ENCODE measurements at places on chromosomes 6 and 20.

- no peak for DNase-seq
These were observed 175.1 kb downstream of the JARID2 start for GRCh38 chr6:15420959-15421438.

- DNase-seq: peak; percentile 75
These were observed 32.0 kb downstream of the ARHGAP40 start for GRCh38 chr20:38633577-38634093.

DNA sequence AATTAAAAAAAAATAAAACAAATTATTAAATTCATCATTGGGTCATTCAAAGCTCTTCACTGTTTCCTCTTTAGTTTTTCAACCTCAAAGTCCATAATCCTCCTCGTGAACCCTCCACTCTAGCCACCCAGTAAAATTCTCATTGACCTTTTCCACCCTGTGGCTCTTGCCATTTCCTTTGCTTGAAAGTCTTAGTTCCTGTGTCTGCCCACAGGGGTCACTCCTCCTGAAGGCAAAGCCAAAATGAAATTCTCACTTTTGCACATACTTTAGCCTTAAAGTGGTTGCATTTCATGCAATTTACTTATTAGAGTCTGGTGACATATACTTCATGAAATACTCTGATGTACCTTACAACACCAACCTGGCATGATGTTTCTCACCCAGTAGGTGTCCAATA is 263.7 kb downstream of the BMP2 start:
- DNase-seq: no peak

- no peak for DNase-seq
These were observed 833.7 kb downstream of the TFAP2A start for GRCh38 chr6:9581155-9581554.

DNA sequence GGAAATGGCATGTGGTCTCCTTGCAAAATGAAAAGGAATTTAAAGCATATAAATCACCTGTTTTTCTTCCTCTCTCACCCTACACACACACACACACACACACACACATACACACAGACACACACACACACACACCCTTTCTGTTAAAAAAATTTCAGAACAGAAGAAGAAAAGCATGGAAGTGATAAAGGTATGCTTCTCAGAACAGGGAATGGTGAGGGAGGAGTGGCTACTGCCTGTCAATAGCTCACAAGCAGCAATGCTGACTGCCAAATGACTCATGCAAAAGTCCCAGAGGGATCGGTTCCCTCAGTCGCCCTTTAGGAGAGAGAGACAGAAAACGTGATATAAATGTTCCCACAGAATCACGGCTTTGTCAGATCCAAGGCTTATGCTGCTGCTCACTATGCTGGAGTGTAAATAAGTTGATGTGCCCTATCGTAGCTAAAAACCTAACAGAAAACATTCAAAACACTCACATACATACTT is 102.6 kb downstream of the IBTK start:
- DNase-seq: no peak

GRCh38 chr20:1337441-1337840 is 8.5 kb upstream of the SDCBP2 start:
- no peak for DNase-seq

GRCh38 chr6:25417046-25417605 is 138.0 kb downstream of the CARMIL1 start:
- no peak for DNase-seq

- DNase-seq: no peak
These were observed 115.4 kb downstream of the OPN5 start for GRCh38 chr6:47897247-47897646.

DNA sequence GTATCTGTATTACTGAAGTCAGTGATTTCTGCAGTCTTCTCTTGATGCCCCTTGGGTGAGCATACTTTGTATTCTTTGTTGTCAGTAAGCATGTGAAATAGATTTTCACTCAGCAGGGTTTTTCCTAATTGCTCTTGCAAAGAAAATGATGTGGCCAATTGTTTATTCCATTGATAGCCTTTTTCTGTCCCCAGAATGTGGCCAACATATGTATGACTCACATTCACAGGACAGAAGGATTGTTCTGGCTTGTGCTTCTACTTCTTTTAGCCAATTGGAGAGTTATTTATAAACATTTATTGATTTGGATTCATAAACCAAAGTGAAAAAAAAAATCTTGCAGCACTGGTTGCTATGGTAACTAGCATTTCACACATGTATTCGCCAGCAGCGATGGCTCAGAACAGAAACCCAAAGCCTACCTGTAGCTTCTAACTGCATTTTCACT is 54.4 kb upstream of the RBM24 start:
- DNase-seq: no peak

GRCh38 chr6:139153855-139154254 is 19.0 kb downstream of the HECA start:
- no peak for DNase-seq

GRCh38 chr6:135667691-135668455 is 170.3 kb upstream of the AHI1 start:
- no peak for DNase-seq

GRCh38 chr6:12203001-12203400 is 87.2 kb upstream of the EDN1 start:
- DNase-seq: no peak
